ENCODE measurements at places on chromosomes 7 and 10.

GRCh38 chr10:13707156-13707881 lies 120.6 kb downstream of the PRPF18 start:
- no peak for DNase-seq

DNA sequence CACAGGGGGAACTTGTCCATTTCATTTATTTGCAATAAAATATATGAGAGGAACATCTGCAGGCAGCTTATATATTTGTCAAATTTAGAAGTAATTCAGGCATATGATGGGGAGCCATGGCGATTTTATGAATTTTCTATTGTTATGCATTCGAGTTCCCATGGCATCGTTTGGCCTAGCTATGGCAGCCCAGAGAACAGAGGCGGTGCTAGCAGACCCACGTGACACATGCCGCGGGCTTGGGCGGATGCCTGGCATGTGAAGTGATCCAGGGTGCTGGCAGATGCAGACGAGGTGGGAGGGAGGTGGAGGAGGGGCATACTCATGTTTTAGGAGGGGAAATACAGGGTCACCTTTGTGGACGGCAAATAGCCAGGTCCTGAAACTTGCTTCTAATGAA lies 560.0 kb upstream of the GALNT17 start:
- DNase-seq: no peak

DNA sequence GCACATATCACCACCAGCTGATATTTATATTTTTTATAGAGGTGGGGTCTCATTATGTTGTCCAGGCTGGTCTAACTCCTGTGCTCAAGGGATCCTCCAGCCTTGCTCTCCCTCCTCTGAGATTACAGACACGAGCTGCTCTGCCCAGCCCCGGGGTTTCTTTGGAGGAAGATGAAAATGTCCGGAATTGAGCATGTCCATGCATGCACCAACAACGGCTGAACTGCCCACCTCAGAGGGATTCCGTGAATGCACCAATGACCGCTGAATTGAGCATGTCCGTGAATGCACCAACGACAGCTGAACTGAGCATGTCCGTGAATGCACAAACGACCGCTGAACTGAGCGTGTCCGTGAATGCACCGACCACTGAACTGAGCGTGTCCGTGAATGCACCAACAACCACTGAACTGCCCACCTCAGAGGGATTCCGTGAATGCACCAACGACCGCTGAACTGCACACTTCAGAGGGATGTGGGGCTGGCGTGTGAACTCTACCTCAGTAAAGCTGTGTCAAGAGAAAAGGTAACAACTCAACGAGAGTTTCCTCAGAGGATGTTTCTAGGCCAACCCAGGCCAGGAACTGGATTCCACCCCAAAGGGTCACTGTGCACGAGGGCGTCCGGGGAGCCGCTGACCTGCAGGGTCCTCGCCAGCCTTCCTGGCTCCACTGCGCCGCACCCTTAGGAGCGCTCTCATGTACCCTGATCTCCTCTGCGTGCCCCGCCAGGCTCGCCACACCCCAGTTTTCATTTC lies 34.9 kb upstream of the INPP5A start:
- DNase-seq: no peak

DNA sequence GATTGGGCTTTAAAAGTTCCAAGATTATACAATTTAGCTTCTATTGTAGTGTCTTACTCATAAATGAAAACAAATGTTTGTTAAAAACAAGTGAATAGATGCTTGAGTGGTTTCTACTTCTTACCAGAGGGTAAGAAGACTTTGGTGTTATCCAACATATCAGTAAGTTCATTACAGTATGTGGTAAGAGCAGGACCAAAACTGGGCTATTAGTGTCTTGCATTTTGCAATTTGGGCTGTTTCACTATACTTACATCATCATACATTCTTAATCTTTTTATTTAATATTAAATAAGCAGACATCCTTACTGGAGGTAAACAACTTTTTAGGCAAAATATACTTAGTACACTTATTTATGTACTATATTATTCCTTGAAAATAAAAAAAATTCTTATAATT lies 248.4 kb upstream of the HGF start:
- DNase-seq: no peak

DNA sequence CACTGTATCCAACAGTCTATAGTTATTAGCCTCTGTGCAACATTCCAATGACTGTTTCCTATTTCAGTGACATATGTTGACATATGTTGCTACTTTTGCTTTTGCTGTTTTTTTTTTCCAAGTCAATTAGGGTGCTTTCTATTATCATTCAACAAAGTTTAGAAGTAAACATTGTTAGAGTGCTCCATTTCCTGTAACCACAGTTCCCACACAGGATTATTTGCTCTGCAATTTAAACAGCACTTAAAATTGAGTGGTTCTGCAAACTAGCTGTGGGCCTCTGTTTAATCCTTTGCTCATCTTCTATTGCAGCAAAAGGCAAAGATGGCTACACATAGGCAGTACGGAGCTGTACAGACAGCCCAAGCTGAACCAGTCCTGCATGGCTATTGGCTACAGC lies 46.5 kb upstream of the PTN start:
- no peak for DNase-seq

GRCh38 chr7:38465956-38466355 lies 165.2 kb downstream of the AMPH start:
- no peak for DNase-seq

- DNase-seq: no peak
These were observed 146.6 kb upstream of the RNF32 start for GRCh38 chr7:156493942-156494341.

Data from T-helper 2 cell (primary cell).